ENCODE measurements at places on chromosomes 6 and 20.

DNA sequence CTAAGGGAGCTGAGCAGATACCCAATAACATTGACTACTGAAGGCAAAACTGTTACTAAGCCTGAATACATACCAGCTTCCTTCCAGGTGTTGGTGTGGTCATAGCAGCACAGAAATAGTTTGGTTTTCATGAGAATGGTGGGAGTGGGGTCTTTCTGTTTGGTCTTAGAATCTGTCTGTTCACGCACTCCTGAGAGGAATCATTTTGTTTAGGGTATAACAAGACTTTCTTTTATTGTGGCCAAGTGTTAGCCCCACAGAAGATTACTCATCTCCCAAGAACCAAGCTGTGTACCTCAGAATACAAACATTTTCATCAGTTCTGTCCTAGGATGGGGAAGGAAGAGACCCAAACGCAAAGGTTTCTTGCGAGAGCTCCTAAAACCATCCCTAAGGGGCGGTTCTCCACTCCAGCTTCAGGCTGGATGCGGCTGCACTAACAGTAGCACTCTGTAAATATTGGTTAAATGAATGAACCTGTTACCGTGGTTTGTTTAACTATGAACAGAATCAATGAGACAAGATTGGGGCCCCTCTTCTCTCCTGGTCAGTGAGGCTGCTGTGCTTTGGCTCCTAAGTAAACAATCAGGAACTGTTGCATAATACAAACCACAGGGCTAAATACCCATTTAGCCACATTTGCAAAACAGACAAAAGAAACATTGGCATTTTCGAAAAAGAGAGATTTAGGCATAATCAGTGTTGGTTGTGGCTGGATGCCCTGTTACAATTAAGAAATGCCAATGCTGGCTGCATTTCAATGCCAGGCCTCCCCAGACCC is 44.9 kb downstream of the SNAP25 start:
- DNase-seq: no peak

- no peak for DNase-seq
These were observed 120.1 kb downstream of the PLEKHG1 start for GRCh38 chr6:150719831-150720230.

- DNase-seq: no peak
These were observed 185.8 kb upstream of the CCN2 start for GRCh38 chr6:132136981-132137380.

- no peak for DNase-seq
These were observed 38.4 kb downstream of the RREB1 start for GRCh38 chr6:7145885-7146828.

DNA sequence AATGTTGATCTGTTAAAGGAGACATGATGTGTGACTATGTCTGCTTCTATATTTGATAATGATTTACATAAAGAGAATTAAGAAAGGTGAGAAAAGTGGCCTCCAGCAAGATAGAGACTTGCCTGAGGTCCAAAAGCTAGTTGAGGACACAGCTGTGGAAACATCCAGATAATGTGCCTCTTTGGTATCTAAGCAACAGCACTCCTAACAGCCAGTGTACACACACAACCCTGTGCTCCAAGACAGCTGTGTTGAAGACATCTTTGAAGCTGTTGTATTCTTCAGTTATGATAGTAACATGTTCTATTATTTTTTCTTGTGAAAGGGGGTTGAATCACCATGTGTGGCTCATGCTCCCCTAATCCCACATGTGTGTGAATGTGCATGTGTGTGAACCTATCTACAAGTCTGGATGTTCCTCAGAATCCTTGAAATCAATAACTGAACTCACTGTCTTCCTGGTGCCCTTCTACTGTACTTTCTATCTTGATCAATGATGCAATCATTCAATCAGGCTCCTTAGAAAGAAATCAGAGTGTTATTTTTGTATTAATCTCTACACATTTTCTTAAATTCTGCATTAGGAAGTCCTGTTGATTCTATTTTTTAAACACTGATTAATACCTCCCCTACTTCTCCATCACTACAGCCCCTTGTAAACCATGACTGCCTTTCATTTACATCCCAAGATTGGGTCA is 116.7 kb upstream of the SSTR4 start:
- no peak for DNase-seq

GRCh38 chr6:122008101-122008999 is 391.1 kb upstream of the HSF2 start:
- no peak for DNase-seq

DNA sequence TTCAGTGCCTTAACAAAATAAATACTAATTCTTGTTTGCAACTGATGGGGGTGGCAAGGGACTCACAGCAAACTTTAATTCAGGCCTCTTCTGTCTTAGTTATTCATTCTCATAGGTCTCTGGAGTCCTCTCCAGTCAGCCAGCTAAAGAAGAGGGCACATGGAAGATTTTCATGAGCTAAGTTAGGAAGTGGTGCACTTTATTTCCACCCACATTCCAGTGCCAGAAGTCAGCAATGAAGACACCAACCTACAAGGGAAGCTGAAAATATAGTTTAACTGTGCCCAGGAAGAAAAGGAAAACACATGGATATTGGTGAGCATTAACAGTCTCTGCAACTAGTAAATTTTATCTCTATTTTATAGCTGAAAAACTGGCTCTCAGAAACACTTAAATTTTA is 16.7 kb upstream of the IRAK1BP1 start:
- no peak for DNase-seq

DNA sequence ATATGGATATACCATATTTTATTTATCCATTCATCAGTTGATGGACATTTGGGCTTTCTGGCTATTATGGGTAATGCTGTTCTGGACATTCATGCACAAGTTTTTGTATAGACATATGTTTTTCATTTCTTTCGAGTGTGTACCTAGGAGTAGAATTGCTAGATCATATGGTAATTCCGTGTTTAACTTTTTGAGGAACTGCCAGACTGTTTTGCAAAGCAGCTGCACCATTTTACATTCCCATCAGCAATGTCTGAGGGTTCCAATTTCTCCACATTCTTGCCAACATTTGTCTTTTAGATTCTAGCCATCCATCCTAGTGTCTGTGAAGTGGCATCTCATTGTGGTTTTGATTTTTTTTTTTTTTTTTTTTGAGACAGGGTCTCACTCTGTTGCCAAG is 20.8 kb downstream of the SRC start:
- no peak for DNase-seq

DNA sequence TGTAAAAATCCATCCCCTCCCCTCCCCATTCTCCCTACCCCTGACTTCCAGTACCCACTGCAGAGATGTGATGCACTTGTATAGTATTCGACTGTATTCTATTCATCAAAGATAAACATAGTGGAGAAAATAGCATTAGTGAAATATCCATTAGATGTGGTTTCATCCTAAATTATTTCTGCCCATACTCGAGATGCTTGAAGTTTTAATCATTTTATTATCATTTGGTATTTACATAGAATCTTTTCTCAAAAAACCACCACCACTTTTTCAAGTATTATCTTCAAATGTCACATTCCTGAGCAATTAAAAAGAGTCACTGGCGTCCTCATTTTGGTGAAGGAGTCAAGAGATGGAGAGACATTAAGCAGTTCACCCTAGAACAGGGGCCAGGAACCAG is 181.9 kb downstream of the HAO1 start:
- no peak for DNase-seq

- no peak for DNase-seq
These were observed 80.4 kb downstream of the RIN2 start for GRCh38 chr20:19838468-19838867.

GRCh38 chr6:134560019-134560418 is 242.1 kb upstream of the SGK1 start:
- no peak for DNase-seq

- no peak for DNase-seq
These were observed 206.5 kb downstream of the TPBG start for GRCh38 chr6:82570083-82570482.

DNA sequence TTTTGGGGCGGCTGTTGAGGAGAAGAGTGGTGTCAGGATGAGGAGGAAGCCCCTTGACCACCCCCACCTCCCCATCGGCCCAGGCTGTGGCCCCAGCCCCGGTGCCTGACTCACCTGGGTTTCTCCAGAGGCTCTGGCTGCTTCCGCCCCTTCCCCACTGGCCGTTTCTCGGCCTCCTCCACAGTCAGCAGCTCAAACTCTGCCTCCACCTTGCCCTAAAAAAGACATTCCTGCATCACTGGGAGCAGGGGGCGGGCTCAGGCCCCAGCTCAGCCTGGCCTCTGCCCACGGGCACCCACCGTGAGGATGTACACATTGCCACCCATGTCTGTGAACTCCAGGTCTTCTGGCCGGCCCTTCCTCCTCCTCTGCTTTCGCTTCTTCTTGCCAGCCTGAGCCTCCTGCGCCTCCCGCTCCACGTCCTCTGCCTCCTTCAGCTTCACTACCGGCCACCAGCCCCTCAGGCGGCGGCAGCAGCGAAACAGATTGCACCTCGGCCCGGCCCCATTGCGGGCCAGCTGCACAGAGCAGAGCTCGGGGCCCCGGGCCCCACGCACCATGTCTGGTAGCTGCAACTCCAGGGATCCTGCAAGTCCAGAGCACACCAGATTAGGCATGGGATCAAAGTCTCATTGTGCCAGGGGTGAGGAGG is 17.3 kb downstream of the ERGIC3 start:
- DNase-seq: no peak

- no peak for DNase-seq
These were observed 13.2 kb downstream of the DSP start for GRCh38 chr6:7554533-7555275.

DNA sequence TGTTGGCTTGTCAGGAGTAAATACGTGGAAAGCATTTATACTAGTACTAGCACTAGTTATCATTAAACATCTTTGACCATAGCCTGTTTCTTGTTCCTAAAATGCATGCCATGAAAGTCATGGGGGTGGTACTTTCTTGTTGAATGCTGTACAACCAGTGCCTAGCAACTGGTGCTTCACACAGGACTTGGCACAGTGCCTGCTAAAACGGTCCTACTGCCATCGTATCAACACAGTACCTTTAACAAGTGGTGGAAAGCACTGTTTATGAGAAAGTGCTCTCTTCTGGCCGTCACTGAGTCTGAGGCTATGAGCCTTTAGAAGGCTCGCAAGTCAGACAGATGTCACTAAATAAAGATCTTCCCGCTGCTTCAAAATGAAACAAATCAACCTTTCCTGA is 21.6 kb downstream of the ZNFX1 start:
- no peak for DNase-seq

DNA sequence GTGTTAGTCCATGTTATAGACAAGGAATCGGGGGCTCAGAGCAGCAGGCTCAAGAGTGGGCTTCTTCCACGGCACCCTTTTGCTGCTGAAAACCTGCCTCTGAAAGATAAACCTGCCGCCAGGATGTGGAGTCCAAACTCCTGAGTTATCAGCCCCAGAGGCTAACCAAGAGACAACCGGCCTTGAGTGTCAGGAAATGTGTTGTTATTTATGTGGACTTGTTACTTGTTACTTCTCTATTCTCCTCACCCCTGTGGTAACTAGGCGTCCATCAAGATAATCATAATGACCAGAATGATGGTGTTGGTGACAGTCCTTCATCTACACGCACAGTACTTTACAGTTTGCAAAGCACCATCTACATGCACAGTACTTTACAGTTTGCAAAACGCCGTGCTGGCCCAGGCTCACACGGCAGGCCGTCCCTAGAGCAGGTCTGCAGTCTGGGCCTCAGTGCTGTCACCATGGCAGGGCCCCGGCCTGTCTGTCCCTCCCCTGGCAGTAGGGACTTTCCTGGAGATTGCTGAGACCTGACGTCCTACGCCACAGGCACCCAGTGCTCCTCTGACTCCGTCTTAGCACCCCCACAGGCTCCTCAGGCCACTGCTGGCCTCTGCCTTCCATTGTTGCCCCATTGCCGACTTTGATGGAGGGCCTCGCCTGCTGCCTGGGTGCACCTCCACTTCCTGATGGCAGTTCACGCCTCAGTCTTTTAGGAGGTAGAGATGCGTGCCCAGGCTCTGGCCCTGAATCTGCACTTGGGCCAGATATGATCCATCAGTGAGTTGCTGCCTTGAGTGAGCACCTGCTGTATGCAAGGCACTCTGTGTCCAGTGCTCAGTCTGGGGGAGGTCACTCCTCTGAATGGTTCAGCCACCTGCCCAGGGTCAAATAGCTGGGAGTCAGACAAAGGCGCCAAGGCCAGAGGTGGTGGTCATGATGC is 9.1 kb upstream of the BPIFB4 start:
- DNase-seq: no peak

- no peak for DNase-seq
These were observed 179.5 kb upstream of the SYNDIG1 start for GRCh38 chr20:24289737-24290481.

GRCh38 chr6:169379495-169380070 is 125.9 kb upstream of the THBS2 start:
- DNase-seq: no peak

DNA sequence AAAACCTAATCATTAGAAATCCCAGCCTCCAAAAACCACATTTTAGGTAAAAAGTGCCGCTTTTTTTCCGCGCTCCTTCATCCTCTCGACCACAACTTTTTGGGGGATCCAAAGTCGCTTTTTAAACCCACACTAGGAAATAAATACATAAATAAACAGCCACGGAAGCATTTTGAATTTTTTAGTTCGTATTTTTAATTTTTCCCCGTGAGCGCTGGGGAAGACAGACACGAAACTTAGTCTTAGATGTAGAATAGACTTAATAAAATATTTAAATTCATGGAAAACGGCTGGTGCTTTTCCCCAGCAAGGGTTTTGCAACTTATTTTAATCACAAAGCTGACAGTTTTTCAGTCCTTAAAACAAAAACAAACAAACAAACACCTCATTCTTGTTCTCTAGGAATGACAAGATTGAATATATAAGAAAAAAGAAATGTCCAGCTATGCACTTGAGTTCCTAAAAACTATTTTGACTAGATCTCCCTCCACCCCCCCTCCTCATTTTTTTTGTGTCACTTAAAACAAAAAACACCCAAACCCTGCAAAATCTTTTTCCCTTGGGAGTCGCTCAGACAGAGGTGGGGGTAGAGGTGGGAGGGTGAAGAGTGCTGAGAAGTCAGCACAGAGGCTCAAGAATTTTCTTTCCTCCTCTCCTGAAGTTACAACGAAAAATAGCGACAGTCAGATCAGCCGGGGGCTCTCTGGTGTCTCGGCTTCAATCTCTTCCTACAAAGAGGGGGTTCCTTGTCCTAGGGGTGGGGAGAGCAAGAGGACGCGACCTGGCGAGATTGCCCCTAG is 43.4 kb upstream of the SUPT3H start:
- no peak for DNase-seq

DNA sequence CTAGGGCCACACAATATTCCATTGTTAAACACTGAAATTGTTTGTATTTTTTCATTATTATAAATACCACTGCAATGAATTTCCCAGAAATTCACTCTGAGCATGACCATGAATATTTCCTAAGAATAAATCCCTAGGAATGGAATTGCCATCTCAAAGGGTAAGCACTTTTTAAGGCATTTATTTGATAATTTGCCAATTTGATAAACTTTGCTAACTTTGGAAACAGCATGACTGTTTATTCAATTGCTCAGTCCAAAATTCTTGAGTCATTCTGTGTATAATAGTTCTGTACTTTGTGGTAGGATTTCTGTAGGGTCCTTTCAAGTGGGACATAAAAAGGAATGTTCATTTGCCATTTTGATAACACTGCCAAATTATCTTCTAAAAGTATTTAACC is 44.2 kb upstream of the TOX2 start:
- no peak for DNase-seq

- DNase-seq: no peak
These were observed 41.5 kb downstream of the BPIFB4 start for GRCh38 chr20:33120934-33121333.

GRCh38 chr6:121321282-121321681 is 13.0 kb downstream of the TBC1D32 start:
- DNase-seq: no peak

GRCh38 chr6:52415917-52416628 is 4.1 kb upstream of the EFHC1 start:
- no peak for DNase-seq

GRCh38 chr6:65799389-65799788 is 92.4 kb upstream of the EYS start:
- no peak for DNase-seq

Data from stimulated activated CD4-positive, alpha-beta T cell treated with anti-CD3 and anti-CD28 coated beads, Interleukin-1b, Interleukin-23, amount 100 ng/mL, for 1 hour (primary cell).